ENCODE measurements at places on chromosomes 11 and 22.

DNA sequence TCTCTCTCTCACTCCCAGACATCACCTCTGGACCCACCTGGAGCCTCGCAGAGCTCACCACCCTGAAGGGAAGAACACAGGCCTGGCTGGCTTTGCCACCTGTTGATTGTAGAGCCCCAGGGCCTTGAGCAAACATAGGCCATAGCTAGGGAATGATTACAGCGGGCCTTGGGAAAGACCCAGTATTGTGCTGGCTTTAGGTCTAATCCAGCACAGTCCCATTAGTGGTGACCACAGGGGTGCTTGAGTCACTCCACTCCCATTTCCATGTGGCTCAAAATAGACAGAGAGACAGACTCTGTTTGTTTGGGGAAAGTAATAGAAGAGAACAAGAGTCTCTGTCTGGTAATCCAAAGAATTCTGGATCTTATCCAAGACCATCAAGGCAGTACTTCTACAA, 42.7 kb upstream of the FAM181B start:
- DNase-seq = no peak

- no peak for DNase-seq
Measured at GRCh38 chr22:38953577-38954413, 3.6 kb upstream of the APOBEC3A start.

GRCh38 chr11:3916962-3917361, 61.5 kb downstream of the STIM1 start:
- DNase-seq = no peak

GRCh38 chr11:118283037-118283636, 19.0 kb upstream of the MPZL2 start:
- DNase-seq = no peak

DNA sequence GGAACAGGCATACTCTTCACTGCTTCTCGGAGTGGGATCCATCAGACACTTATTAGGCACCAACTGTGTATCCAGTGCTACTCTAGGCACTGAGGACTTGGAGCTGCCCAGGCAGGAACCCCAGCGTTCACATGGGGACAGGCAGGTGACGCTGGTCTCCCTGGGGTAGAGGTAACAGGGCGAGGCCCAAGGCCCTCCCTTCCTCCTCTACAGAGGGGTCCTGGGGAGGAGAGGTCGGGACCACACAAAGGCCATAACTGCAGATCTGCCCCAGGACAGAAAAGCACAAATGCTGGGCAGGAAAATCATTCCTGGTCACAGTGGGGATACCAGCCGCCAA, 262.2 kb downstream of the BRD1 start:
- no peak for DNase-seq

DNA sequence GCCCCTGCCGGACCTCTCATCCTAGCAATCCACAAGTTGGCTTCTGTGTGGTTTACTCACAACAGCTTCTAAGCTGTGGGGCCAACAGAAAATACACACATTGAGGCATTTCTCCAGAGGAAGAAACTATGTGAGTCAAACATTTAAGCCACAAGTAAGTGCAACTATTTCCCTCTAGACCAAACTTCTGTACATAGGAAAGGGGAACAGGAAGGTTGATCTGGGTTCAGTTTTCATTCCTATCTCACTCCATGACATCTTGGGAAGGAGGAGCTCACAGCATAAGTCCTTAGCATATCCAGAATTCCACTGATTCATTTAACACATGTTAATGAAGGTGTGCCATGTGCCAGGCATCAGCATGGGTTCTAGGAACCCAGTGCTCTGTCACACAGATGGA, 72.8 kb upstream of the PICALM start:
- no peak for DNase-seq

GRCh38 chr11:2382936-2383851, 6.1 kb downstream of the CD81 start:
- no peak for DNase-seq

DNA sequence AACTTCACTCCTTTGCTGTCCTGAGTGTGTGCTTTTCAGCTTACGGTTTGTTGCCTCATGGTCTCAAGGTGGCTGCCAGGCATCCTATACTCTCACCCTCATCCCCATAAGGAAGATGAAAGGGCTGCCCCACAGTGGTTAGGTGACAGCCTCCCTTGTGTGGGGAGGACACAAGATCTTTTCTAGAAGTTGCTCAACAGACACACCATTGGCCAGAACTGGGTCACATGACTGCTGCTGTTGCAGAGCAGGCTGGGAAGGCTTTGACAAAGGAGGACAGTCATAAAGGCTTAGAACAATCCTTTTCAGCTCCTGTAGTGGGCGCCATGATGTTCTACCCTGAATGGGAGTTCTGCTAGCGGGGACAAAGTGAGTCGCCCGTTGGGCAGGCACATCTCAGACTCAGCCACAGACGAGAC, 69.7 kb upstream of the RASD2 start:
- no peak for DNase-seq

DNA sequence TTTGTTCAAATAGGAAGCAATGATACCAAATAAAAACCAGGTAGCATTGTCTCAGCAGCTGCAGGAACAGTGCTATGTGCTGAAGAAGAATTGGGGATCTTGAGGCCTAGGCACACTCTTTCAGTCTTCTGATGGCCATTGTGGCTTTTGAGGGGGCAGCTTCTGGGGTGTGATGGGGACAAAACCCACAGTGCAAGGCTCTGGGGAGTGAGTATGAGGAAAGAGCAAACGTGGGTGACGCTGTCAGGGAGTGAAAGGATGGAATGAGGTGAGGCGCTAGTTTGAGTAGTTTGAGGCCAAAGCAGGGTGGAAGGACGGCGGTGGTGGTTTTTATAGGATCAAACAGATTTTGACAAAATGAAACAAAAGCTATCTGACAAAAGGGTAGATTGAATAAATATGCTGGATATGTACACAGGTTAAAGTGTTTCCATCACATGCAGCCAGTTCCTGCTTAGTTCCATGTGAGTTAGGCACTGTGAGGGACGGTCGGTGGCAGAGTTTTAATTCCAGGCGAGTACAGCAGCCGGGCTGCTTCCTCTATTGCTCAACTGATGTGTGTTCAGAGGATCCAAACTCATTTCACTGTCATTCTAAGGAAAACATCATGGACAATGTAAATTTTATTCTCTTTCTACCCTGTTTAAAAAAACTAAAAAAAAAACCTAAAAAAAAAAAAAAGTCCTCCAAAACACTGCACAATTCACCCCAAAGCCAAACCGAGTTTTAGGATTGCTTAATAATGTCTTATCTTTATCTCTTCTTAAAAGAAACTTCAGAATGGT, 18.9 kb downstream of the ADAMTS15 start:
- DNase-seq = no peak

- no peak for DNase-seq
Measured at GRCh38 chr11:122140500-122140899, 24.5 kb upstream of the BLID start.

DNA sequence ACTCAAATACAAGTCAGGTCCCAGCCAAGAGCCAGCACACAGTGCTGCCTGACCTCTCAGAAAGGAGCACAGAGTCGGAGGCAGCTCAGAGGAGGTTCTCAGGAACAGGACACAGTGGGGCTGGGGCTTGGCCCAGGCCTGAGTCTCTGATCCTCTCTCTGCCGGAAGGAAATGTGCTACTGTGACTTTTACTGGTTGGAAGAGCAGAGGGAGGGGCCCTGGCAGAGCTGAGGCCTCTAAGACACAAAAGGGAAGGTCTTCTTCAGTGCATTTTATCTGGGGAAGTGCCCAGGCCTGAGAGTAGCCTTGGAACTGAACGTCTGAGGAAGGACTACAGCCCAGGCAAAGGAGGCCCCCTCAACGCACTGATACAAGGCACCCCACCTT, 16.2 kb upstream of the CASTOR1 start:
- DNase-seq = no peak

GRCh38 chr22:41799486-41800347, 762 bp upstream of the CCDC134 start:
- no peak for DNase-seq

DNA sequence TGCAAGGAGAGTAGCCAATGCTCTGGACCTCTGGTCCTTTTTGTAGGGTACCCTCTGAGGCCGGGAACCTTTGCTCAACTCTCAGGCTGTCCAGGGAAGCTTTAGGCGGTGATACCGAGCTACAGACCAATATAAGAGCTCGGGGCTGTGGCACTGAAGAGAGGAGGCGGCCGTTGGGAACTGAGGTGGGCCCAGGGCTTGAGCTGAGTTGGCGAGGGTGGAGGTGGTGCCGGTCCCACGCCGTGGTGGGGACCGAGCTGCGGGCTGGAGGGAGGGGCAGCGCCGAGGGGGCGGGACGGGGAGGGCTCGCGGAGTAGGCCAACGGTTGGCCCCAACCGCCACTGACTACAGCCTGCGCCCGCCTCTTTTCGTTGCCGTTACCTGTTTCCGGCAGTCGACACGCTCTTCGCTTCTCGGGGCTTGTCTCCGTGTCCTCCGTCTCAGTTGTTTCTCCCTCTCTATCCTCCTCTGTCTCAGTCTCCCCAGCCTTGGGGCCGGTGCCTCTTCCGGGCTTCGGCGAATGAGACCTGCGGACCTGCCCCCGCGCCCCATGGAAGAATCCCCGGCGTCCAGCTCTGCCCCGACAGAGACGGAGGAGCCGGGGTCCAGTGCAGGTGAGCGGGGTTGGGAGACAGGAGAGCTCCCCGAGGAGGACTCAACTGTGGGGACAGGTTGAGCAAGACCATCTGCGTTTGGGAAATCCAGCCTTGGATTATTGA, at the start of gene NEU3:
Gene NEU3, plus strand, starts transcription at position 393 of the 719 bp plus-strand sequence. Its CDS starts 128 bp downstream, at position 521.
- DNase-seq = peak; percentile 52

DNA sequence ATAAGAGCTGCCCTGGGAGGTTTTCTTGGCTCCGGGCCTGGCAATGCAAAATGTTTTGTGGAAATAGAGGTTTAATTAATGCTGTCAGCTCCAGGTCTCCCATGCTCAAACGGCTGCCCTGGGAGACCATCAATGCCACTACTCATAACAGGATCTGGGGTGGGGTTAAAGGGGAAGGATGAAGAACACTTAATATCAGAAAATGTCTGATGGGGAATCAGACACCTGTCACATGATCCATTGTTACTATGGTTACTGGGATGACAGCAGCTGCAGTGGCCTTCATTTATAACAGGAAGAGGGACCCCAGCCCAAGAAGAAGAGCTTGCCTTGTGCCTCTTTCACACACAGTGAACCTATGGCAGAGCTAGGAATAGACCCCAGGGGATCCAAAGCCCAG, 2.2 kb upstream of the SYT13 start:
- peak; percentile 16 for DNase-seq
